Neural progenitor cell (in vitro differentiated cells): ENCODE measurements at places on chromosomes 5 and 9. TPM values are rescaled to one million over a fixed set of nuclear protein-coding genes. Genes with fewer than 3 reads are reported as not detected.

- no peak overlapping the region for H3K27ac ChIP-seq
- H3K36me3 ChIP-seq, result no peaks in the 10 kb centered on the region
- no peak overlapping the region for H3K4me3 ChIP-seq
- H3K4me1 ChIP-seq, result peaks cover 6% of the 10 kb centered on the region
Observed at GRCh38 chr5:59462956-59463355, 430.6 kb downstream of the PDE4D start.

The APBA1 gene
- 2.1 and 3.4 TPM in 2 replicates for total RNA-seq

The IFNB1 gene
- total RNA-seq, result not detected in 2 replicates

The CLIC3 gene
- total RNA-seq, result not detected in 2 replicates

The SLC31A1 gene
- 22.1 and 26.0 TPM in 2 replicates for total RNA-seq

DNA sequence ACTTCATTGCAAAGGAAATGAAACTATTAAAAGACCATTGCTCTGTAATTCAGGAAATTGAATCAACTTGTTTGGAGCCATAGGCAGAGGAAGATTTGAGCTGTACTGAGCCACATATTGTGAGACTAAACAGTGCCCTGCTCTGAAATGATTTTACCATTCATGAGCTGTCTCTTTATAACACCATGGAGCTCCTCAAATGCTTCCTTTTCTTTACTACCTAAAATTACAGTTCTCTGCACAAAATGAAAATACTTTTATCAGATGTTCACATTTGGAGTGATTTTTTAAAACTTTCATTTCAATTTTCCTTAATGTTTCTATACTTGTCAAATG is 97.9 kb downstream of the NLN start:
- no peak overlapping the region for H3K4me3 ChIP-seq
- no peak for DNase-seq
- no peak overlapping the region for H3K27ac ChIP-seq
- peaks cover 3% of the 10 kb centered on the region for H3K36me3 ChIP-seq
- peaks cover 22% of the 10 kb centered on the region for H3K4me1 ChIP-seq

GRCh38 chr9:105651806-105652205 is 10.5 kb upstream of the TAL2 start:
- DNase-seq, result peak; percentile 91
- H3K27me3 ChIP-seq, result peaks cover 92% of the 10 kb centered on the region
- no peak overlapping the region for H3K4me3 ChIP-seq
- no peak overlapping the region for H3K27ac ChIP-seq
- no peaks in the 10 kb centered on the region for H3K36me3 ChIP-seq

- H3K4me3 ChIP-seq, result no peak overlapping the region
- no peak for DNase-seq
Observed at GRCh38 chr5:669842-670395, 23.2 kb downstream of the TPPP start.

The ANKRD18B gene
- 10.3 and 14.7 TPM in 2 replicates for total RNA-seq

The PLAC8L1 gene
- 0.51 TPM in 1 of 2 replicates, not detected in the other for total RNA-seq

DNA sequence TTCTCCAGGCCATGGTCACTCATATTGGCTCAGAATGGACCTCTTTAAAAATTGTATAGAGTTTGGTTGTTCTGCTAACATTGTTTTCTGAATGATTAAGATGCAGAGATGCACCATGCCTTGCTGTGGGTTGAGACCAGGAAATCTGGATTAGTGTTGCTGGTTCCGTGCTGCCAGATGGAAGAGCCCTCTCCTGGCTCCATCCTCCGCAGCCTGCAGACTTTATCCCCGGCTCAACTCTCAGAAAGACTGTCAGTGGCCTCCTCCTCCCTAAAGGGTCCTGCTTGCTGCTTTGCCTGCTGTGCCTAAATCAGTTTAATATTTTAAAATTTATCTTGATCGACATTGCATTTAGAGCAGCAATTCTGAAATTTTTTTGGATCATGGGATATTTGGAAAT is 196.7 kb downstream of the TENT4A start:
- H3K4me3 ChIP-seq, result no peak overlapping the region
- peaks cover 13% of the 10 kb centered on the region for H3K4me1 ChIP-seq
- H3K27me3 ChIP-seq, result no peaks in the 10 kb centered on the region
- DNase-seq, result no peak
- no peak overlapping the region for H3K27ac ChIP-seq

The OR2K2 gene
- not detected in 2 replicates for total RNA-seq

The ADGRD2 gene
- total RNA-seq, result 0.13 and 0.43 TPM in 2 replicates

The GLDC gene
- total RNA-seq, result 81.6 and 100 TPM in 2 replicates

The ASPN gene
- total RNA-seq, result not detected in 2 replicates

The HACD4 gene
- 1.1 and 1.2 TPM in 2 replicates for total RNA-seq

GRCh38 chr5:161847447-161847846 is 473 bp upstream of the GABRA1 start:
- H3K27ac ChIP-seq, result no peak overlapping the region
- H3K27me3 ChIP-seq, result peaks cover 42% of the 10 kb centered on the region
- DNase-seq, result peak; percentile 14
- peaks cover 11% of the 10 kb centered on the region for H3K4me1 ChIP-seq
- H3K4me3 ChIP-seq, result peak overlapping the region; percentile 44
- no peaks in the 10 kb centered on the region for H3K36me3 ChIP-seq

DNA sequence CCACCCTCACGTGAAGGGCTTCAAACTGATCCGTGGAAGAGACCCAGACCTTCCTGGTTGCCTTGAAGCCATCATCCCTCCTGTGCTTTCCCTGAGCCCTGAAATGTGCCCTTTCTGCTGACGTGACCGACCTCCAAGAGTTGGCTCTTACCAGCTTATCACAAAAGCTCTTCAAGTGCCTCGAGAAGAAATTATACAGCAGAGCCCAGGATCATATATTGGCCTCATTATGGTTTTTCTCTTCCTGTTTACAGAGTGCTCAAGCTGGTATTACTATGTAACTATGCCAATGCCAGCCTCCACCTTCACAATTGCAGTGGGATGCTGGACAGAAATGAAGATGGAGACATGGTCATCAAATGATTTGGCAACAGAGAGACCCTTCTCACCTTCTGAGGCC is 66.0 kb downstream of the AOPEP start:
- H3K4me1 ChIP-seq, result peaks cover 16% of the 10 kb centered on the region
- no peak overlapping the region for H3K4me3 ChIP-seq
- H3K27me3 ChIP-seq, result no peaks in the 10 kb centered on the region
- H3K27ac ChIP-seq, result no peak overlapping the region
- no peaks in the 10 kb centered on the region for H3K36me3 ChIP-seq

The GOLM1 gene
- 73.7 and 83.5 TPM in 2 replicates for total RNA-seq

- DNase-seq, result peak; percentile 54
- H3K4me1 ChIP-seq, result peaks cover 21% of the 10 kb centered on the region
- peaks cover 16% of the 10 kb centered on the region for H3K36me3 ChIP-seq
- no peak overlapping the region for H3K4me3 ChIP-seq
- H3K27me3 ChIP-seq, result no peaks in the 10 kb centered on the region
Observed at GRCh38 chr9:125961072-125961471, 213.9 kb downstream of the PBX3 start.

The CDH9 gene
- 2.4 and 2.8 TPM in 2 replicates for total RNA-seq

DNA sequence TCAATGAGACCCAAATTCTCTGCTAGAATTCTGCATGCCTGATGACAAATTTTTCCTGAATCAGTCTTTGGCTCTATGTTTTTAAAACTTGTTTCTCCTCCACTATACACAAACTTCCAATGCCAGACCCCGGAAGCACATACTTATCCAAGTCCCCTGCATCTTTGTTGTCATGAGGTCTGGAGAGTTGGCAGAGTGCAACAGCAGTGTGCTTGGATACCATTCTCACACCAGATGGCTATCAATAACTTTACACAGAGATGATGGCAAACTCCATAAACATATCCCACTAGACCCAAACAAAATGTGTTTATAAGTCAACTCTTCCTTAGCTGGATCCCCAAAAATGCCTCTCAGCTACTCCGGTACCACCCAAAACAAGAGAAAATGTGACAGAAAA is 337.7 kb upstream of the TRPC7 start:
- no peaks in the 10 kb centered on the region for H3K4me1 ChIP-seq
- H3K27me3 ChIP-seq, result no peaks in the 10 kb centered on the region
- H3K4me3 ChIP-seq, result no peak overlapping the region
- no peaks in the 10 kb centered on the region for H3K36me3 ChIP-seq

- peaks cover 20% of the 10 kb centered on the region for H3K4me1 ChIP-seq
- no peak overlapping the region for H3K4me3 ChIP-seq
- H3K36me3 ChIP-seq, result no peaks in the 10 kb centered on the region
- H3K27ac ChIP-seq, result no peak overlapping the region
Observed at GRCh38 chr5:123223921-123224320, 134.9 kb downstream of the PRDM6 start.

GRCh38 chr9:125754096-125754495 is 6.9 kb downstream of the PBX3 start:
- no peaks in the 10 kb centered on the region for H3K36me3 ChIP-seq
- DNase-seq, result no peak
- no peak overlapping the region for H3K4me3 ChIP-seq
- no peak overlapping the region for H3K27ac ChIP-seq

- H3K27ac ChIP-seq, result no peak overlapping the region
- no peaks in the 10 kb centered on the region for H3K36me3 ChIP-seq
- H3K27me3 ChIP-seq, result peaks cover 39% of the 10 kb centered on the region
- DNase-seq, result no peak
- H3K4me3 ChIP-seq, result no peak overlapping the region
Observed at GRCh38 chr9:109171926-109172325, 4.9 kb upstream of the FRRS1L start.

DNA sequence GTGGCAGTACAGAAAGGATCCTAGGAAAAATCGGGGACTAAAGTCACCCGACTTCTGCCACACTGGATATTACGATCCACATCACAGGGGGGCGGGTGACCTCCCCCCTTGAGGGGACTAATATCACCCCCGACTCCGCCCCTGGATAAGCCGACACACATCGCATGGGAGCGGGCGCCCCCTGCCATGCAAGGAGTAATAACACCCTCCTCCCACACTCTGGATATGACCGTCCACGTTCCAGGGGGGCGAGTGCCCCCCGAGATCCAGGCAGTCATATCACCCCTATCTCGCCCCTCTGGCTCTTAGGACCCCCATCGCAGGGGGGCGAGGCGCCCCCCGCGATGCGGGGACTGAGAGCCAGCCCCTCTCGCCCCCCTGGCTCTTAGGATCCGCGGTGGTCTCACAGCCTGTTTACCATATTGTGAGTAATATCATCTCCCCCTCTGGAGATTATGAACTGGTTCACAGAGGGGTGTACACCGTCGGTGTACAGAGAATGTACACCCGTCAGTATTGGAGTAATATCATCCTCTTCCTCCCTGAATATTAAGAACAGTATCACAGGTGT is 423.0 kb downstream of the DIRAS2 start:
- H3K27ac ChIP-seq, result no peak overlapping the region
- H3K27me3 ChIP-seq, result peaks cover 9% of the 10 kb centered on the region
- no peaks in the 10 kb centered on the region for H3K36me3 ChIP-seq
- peak; percentile 76 for DNase-seq
- peak overlapping the region; percentile 48 for H3K4me3 ChIP-seq

DNA sequence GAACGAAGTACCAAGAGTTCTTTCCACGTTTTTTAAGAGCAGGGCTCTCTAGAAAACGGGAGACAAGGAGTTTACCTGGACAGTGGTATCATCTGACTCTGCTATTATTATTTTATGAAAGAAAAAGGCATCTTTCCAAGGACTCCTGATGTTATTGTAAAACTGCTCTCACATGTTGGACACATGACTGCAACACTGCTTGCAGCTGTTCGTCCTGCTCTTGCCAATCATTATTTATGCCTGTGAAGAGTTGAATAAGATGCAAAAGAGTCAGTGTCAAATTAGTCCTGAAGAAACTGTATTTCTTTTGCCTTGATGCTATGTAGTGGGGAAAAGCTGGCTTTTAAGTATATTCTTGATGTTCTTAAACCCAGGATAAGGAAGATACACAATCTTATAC is 284.5 kb upstream of the PTGER4 start:
- no peak overlapping the region for H3K4me3 ChIP-seq
- no peaks in the 10 kb centered on the region for H3K4me1 ChIP-seq
- no peak overlapping the region for H3K27ac ChIP-seq

DNA sequence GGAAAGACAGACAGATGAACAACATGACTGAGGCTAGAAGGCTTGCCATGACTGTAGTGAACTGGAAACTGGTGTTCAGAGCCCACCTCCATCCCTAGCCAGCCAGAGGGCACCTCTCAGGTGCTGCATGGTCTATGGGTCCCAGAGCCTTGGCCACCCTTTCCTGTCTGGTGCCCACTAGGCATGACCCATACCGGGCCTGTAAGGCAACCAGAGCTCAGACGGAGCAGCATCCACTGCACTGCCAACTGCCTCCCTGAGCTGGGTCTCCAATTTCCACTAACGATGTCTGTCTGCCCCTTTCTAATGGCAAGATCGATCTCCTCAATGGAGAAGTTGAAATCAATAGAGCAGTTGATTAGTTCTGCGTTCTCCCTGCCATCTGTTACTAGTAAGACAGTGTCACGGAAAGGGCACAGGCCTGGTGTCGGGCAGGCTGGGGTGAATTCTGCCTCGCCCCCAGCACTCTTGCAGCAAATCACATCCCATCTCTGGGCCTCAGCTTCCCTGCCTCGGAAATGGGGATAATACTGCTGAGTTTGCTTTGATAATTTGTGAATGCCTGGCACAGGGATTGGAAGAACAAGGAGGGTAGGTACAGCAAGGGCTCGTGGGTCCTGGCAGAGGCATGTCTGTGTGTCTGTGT is 172.3 kb upstream of the MVB12B start:
- no peaks in the 10 kb centered on the region for H3K36me3 ChIP-seq
- no peak overlapping the region for H3K27ac ChIP-seq
- DNase-seq, result no peak
- no peaks in the 10 kb centered on the region for H3K27me3 ChIP-seq
- no peak overlapping the region for H3K4me3 ChIP-seq

GRCh38 chr5:107576155-107576554 is 94.6 kb downstream of the EFNA5 start:
- H3K4me3 ChIP-seq, result peak overlapping the region; percentile 16
- H3K4me1 ChIP-seq, result peaks cover 91% of the 10 kb centered on the region
- H3K36me3 ChIP-seq, result no peaks in the 10 kb centered on the region
- DNase-seq, result no peak
- no peaks in the 10 kb centered on the region for H3K27me3 ChIP-seq

DNA sequence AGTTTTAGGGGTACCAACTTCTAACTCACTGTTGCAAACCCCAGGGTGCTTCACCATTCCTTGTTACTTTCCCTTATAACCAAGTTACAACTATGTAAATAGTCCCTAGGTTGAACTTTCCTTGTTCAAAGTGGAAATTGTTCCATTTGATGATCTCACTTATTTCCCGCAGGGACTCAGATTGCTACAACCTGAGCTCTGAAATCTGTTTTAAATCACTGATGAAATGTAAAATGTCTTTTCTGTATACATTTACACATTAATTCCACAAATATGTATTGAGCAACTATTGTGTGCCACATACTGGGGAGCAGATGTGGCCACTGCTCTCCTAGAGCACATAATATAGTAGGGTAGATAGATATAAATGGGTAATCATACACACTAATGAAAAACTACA is 69.1 kb upstream of the TARS1 start:
- H3K27me3 ChIP-seq, result no peaks in the 10 kb centered on the region
- H3K36me3 ChIP-seq, result no peaks in the 10 kb centered on the region
- no peak for DNase-seq
- H3K4me3 ChIP-seq, result no peak overlapping the region
- peaks cover 6% of the 10 kb centered on the region for H3K4me1 ChIP-seq
- no peak overlapping the region for H3K27ac ChIP-seq

The ZDHHC11 gene
- 0.92 and 9.5 TPM in 2 replicates for total RNA-seq

DNA sequence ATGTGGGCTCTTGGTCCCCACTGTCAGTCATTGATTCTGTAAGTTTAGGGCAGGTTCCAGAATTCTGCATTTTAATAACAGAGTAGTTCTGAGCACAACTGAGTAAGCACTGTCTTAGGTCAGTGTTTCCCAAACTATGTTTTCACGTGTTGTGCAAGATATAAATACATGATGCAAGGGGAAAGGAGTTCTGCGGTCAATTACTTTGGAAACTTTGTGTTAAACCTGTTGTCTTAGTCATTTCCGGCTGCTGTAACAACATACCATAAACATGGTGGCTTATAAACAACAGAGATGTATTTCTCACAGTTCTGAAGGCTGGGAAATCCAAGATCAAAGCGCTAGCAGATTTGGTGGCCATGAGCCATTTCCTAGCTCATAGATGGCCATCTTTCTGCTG is 69.8 kb downstream of the EQTN start:
- H3K4me1 ChIP-seq, result no peaks in the 10 kb centered on the region
- H3K27me3 ChIP-seq, result no peaks in the 10 kb centered on the region
- H3K27ac ChIP-seq, result no peak overlapping the region
- no peak overlapping the region for H3K4me3 ChIP-seq
- no peak for DNase-seq
